CD4-positive, alpha-beta memory T cell (primary cell): ENCODE measurements at places on chromosomes 4 and X. TPM values are rescaled to one million over a fixed set of nuclear protein-coding genes. Genes with fewer than 3 reads are reported as not detected.

GRCh38 chrX:96978906-96979305 lies 95.2 kb downstream of the RPA4 start:
- H3K4me3 ChIP-seq, result no peak overlapping the region
- no peaks in the 10 kb centered on the region for H3K27me3 ChIP-seq
- no peaks in the 10 kb centered on the region for H3K36me3 ChIP-seq

DNA sequence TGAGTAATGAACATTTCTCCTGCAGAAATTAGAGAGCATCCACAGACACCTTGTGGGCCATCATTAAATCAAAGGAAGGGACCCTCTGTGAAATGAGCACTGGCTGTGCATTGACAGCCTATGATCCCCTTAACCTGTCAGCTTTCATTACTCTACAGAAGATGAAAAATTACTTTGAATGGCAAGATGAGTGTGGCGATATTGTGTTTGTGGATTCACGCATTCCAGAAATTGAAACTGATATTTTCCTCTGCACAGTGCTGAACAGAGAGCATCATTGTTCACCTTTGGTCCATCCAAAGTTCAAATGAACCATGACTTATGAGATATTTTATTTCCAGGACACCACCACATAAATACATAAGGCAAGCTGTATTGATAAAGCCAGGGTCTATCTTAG lies 374.8 kb upstream of the ANXA10 start:
- no peaks in the 10 kb centered on the region for H3K36me3 ChIP-seq
- no peak overlapping the region for H3K4me3 ChIP-seq
- no peaks in the 10 kb centered on the region for H3K4me1 ChIP-seq
- H3K27ac ChIP-seq, result no peak overlapping the region

DNA sequence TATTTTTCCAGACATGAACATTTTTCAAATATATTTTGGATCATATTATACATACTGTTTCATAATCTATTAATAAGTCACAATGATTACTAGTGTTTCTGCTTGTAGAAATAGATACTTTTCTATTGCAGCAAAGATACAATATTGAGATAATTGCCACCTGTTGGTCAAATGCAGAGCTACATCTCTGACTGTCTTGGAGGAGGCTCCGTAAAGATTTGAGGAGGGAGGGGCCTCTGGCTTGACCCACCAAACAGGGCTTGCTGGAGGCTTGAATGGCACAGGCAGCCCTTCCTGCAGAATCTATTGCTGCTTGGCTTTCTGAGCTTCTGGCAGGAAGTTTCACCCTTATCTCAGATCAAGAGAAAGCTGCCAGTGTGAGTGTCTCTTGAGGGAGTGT lies 99.3 kb upstream of the ARMCX2 start:
- no peaks in the 10 kb centered on the region for H3K4me1 ChIP-seq
- H3K27me3 ChIP-seq, result no peaks in the 10 kb centered on the region
- no peak overlapping the region for H3K4me3 ChIP-seq
- DNase-seq, result peak; percentile 22
- H3K36me3 ChIP-seq, result no peaks in the 10 kb centered on the region
- no peak overlapping the region for H3K27ac ChIP-seq

DNA sequence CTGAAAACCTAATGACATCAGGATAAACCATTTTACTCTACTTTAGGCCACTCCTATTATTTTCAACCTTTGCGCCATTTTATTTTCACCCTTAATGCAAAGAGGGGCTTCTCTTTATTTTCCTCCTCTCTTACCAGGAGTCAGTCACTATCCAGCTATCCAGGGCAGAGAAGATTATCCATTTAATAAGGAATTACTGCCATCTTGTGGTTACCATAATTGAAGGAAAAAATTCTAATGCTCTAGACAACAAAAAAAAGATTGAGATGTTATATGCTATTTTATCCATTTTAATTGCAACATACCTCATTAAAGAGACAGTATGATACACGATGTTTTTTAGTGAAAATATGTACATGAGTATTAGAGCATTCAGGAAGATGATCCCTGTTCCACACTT lies 514.5 kb upstream of the FAM241A start:
- no peaks in the 10 kb centered on the region for H3K4me1 ChIP-seq
- no peaks in the 10 kb centered on the region for H3K36me3 ChIP-seq
- no peak for DNase-seq
- H3K4me3 ChIP-seq, result no peak overlapping the region
- H3K27ac ChIP-seq, result no peak overlapping the region

DNA sequence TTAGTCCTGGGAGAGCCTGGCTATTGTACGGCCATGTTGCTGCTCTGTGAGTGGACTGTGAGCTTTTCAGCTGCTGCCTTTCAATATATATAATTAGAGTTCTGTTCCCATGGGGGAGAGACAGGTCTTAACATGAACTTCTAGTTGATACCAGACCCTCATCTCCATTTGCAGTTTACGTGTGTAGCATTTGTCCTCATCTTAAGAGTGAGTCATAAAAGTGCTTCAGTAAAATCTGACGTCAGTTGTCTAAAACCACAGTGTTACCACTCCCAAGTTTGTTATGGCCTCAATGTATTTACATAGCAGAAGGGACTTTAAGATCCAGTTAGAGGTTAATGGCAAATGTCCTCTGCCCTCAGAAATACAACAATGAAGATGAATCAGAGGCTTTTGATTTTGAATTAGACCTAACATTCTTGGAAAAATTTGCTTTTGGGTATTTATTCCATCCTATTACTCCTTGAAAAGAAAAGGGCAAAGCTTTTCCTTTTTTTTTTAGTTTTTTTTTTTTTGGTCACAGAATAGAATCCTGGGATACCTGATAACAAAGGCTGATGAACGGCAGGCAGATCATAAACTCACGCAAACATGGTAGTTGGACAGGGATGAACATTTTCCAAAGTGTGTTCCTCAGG lies 38.6 kb downstream of the PHOX2B start:
- no peaks in the 10 kb centered on the region for H3K27me3 ChIP-seq
- no peak overlapping the region for H3K27ac ChIP-seq
- H3K4me3 ChIP-seq, result no peak overlapping the region
- no peaks in the 10 kb centered on the region for H3K36me3 ChIP-seq
- no peak for DNase-seq
- H3K4me1 ChIP-seq, result no peaks in the 10 kb centered on the region

DNA sequence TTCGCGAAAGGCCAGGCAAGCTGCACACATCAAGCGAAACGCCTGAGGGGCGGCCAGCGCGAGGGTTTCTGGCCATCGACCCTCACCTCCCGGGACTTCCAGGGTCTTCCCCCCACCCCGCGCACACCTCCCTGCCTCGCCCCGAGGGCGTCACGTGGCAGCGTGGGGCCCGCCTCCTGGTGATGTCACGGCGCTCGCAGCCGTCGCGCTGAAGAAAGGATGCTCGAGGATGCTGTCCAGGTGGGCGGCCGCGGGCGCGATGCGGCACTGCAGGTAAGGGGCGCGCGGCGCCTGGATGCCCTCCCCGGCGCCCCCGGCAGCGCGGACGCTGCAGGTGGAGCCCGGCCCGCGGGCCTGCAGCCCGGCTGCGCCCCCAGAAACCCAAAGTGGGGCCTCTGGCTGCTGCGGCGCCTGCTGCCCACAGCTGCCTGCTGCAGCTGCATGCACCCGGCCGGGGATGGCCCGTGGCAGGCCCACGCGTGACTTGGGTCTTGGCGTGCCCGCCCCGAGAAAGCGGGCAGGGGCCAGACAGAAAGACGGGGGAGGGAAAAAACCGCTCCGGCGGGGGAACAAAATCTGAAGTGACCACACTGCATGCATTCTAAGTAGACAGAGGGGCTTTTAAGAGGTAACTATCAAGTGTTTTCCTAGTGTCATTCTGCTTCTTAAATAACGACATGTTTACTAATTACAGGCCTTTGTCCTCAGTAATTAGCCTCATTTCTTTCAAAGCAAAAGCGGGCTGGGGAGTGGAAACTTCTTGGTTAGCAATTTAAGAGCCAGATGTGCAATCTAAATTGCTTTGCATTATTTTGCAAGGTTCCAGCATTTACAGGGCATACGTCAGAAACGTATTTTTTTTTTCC lies 1.7 kb downstream of the CLCN4 start:
- H3K4me1 ChIP-seq, result no peaks in the 10 kb centered on the region
- no peak overlapping the region for H3K4me3 ChIP-seq
- no peak overlapping the region for H3K27ac ChIP-seq
- no peaks in the 10 kb centered on the region for H3K27me3 ChIP-seq
- no peaks in the 10 kb centered on the region for H3K36me3 ChIP-seq

GRCh38 chr4:147787204-147787603 lies 55.3 kb downstream of the ARHGAP10 start:
- DNase-seq, result no peak
- H3K4me1 ChIP-seq, result peaks cover 14% of the 10 kb centered on the region
- H3K27ac ChIP-seq, result no peak overlapping the region
- H3K27me3 ChIP-seq, result no peaks in the 10 kb centered on the region

DNA sequence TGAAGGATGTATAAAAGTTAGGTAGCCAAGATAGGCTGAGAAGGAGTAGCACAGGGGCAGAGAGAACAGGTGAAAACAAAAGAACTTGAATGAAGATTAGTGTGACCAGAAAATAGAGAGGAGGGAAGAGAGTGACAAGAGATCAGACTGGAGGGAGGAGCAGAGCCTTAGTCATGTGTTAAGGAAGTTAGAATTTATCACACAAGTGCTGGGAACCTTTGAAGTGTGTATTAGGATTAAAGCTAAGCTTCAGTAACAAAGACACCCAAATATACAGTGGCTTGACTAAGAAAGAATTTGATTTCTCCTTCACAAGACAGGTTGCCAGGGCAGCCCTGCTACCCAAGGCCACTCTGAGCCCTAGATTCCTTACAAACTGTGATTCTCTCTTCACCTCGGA lies 10.7 kb upstream of the CCDC149 start:
- DNase-seq, result no peak
- H3K36me3 ChIP-seq, result no peaks in the 10 kb centered on the region
- no peaks in the 10 kb centered on the region for H3K4me1 ChIP-seq
- no peaks in the 10 kb centered on the region for H3K27me3 ChIP-seq
- H3K4me3 ChIP-seq, result no peak overlapping the region

DNA sequence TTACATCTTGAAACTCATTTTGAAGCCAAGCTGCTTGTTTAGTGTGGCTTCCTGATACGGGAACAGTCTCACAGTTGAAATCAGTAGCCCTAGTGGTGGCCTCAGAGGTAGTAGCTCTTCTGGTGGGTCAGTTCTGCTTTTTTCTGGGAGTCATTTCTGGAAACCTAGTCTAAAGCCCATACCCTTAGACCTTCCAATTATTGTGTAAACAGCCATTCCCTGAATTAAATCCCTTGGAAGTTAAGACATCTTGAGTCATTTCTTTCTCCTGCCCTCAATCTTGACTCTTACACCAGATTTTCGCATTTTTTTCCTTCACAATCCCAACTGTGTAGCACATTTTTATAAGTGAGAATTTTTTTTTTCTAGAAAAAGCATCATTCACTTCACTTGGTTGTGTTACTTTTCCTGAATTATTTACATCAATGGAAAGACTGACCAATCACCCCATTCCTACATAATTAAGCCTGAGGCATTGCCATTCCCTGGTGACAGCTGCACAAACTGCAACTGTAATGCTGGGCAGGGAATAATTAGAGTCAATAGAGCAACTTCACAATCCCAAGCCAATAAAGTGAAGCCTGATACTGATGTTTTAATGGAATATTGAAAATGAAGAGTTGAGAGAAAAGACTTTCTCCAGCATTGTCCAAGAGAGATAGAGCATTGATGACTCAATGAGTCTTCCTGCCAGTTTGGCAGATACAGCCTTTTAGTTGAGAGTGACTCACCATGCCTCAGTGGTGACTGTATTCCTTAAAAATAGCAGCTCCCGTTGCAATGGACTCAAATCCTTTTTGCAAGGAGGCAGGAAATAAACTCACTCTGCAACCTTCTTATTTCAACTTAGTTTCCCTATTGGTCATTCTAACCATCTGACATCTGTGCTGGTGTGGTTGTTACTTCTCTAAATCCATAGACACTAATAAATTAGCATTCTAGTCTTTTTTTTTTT lies 13.0 kb upstream of the SEPSECS start:
- H3K27ac ChIP-seq, result no peak overlapping the region
- DNase-seq, result no peak
- H3K4me1 ChIP-seq, result peaks cover 10% of the 10 kb centered on the region
- H3K4me3 ChIP-seq, result no peak overlapping the region
- H3K27me3 ChIP-seq, result no peaks in the 10 kb centered on the region

DNA sequence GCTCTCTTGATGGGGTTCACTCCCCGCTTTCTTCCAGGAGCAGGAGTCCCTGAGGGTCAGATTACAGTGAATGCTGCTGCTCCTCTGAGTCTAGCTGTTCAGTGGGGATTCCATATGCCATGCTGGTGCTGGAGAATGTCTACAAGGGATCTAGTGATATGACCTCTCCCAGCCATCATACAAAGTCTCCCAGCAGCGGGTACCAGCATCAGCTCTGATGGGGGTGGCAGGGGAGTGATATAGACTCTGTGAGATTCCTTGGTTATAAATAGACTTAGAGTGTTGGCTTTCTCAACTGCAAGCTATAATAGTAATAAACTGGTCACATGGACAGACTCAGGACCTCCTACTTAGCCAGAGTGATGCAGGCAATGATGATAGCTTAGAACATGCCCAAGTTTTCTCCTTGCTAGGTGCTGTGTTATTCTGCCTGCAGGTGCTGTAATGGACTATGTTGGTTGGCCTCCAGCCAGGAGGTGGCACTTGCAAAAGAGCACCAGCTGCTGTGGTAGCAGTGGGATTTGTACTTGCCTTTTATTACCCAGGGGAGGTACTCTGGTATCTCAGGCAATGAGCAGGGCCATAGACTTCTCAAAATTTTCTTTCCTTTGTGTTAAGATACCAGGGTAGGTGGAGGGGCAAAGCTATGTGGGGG lies 202.9 kb downstream of the CHIC1 start:
- no peak overlapping the region for H3K27ac ChIP-seq
- DNase-seq, result no peak
- H3K4me1 ChIP-seq, result no peaks in the 10 kb centered on the region
- H3K4me3 ChIP-seq, result no peak overlapping the region
- no peaks in the 10 kb centered on the region for H3K36me3 ChIP-seq

- DNase-seq, result no peak
- no peak overlapping the region for H3K27ac ChIP-seq
- no peaks in the 10 kb centered on the region for H3K27me3 ChIP-seq
- H3K4me1 ChIP-seq, result no peaks in the 10 kb centered on the region
- no peaks in the 10 kb centered on the region for H3K36me3 ChIP-seq
Observed at GRCh38 chr4:98845960-98846359, 83.0 kb downstream of the EIF4E start.

- no peak overlapping the region for H3K4me3 ChIP-seq
- peaks cover 13% of the 10 kb centered on the region for H3K4me1 ChIP-seq
- H3K36me3 ChIP-seq, result no peaks in the 10 kb centered on the region
Observed at GRCh38 chr4:71275570-71275969, 63.2 kb upstream of the SLC4A4 start.

DNA sequence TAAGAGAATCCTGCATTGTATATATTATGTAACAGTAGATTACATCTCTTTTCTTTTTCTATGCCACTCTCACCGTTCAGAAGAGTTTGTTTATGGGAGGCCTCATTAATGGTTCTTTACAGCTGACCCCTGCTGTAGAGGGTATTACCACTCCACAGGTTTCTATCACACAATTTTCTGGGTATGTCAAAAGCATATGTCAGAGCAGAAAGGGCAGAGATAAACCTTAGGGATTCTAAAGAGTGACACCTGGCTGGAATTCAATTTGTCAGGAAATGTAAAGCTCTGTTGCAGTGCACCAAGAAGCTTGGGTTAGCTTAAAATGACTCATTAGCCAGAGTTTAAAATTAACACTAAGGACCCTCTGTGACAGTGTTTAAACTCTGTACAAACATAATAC lies 658.7 kb downstream of the PCDH18 start:
- H3K27me3 ChIP-seq, result no peaks in the 10 kb centered on the region
- H3K4me1 ChIP-seq, result no peaks in the 10 kb centered on the region
- no peak overlapping the region for H3K4me3 ChIP-seq
- H3K36me3 ChIP-seq, result no peaks in the 10 kb centered on the region

The SCML1 gene
- polyA plus RNA-seq, result 1.6 TPM

The TENM3 gene
- not detected for polyA plus RNA-seq

The CDX4 gene
- polyA plus RNA-seq, result not detected

The MAP7D2 gene
- 0.14 TPM for polyA plus RNA-seq

The TDO2 gene
- not detected for polyA plus RNA-seq

The PRAF2 gene
- polyA plus RNA-seq, result 60.1 TPM
